ENCODE measurements at places on chromosomes 1 and 21. TPM values are rescaled to one million over a fixed set of nuclear protein-coding genes. Genes with fewer than 3 reads are reported as not detected.

The DMAP1 gene
- 27.7 TPM for total RNA-seq

The UBL4B gene
- total RNA-seq: 7.5 TPM

The GUCA2B gene
- not detected for total RNA-seq

The CR2 gene
- total RNA-seq: not detected

Data from hair follicle dermal papilla cell (primary cell).